ENCODE measurements at places on chromosomes 12 and 14.

DNA sequence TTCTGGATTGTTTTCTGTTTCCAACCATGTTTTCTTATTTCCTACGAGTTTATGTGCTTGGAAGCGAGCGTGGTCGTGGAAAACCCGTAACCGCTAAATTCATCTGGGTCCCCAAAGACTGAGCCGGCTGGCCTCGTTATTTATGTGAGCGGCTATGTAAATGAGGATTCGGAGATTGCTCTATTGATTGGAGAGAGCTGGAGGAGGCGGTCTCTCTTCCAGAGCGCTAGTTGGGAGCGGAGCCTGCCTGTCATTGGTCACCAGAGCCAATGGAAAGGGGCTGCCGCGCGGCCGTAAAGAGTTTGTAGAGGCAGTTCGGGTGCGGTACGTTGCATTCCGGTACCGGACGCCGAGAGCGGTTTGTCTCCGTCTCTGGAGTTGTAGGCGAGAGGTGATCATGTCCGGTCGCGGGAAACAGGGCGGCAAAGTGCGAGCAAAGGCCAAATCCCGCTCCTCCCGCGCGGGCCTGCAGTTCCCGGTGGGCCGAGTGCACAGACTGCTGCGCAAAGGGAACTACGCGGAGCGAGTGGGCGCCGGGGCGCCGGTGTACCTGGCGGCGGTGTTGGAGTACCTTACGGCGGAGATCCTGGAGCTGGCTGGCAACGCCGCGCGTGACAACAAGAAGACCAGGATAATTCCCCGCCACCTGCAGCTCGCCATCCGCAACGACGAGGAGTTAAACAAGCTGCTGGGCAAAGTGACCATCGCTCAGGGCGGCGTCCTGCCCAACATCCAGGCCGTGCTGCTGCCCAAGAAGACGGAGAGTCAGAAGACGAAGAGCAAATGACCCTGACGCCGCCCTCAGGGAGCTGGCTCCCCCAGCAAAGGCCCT, 29.0 kb downstream of the WBP11 start:
- peak; percentile 96 for DNase-seq

DNA sequence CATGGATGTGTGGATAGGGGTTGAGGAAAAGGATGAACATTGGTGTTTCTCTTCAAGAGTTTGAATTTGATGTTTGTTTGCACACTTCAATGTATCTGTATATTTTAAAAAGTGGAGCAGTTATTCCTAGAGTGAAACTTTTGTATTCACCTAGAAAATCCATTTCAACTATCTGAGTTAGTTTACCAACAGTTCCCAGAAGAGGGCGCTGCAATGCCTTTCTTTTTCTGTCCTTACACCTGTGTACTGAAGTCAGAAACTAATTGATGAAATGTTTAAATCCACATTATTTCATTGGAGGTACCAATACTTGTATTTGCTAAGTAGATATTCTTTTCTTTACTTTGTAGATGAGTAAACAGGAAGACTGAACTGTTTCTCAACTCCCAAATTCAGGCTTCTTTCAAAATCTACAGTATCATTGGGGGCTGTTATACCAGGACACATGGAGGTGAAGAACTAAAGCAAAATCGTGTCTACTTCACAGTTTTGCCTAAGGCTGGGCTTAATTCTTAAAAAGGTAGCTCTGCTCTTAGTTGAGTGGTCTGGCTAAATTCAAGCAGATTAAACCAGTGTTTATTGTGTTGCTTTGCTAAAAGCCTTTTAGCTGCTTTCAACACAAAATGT, 26.6 kb upstream of the KLRB1 start:
- DNase-seq, result peak; percentile 60

DNA sequence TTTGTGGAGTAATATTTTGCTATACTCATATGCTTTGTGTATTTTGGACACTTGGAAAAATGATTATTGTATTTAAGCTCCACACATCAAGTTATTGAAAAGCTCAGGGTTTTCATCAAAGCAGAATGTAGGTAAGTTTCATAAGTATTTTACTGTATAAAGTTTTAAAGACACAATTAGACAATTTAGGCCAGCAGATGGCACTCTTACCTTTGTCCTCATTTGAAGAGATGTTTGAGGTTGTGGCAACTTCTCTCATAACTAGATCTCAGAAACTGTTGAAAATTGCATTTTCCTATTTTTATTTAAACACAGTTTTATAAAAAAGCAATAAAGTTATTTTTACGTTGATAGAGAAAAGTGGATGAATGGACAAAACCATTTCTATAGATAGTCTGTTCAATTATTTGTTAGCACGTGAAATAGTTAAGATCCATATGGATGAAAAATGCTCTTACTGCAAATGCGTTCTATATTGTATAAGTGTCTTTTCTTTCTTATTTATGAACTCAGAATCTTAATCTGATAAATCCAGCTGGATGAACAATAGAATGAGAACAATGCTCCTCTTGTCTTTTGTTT, 300.0 kb downstream of the AEBP2 start:
- peak; percentile 77 for DNase-seq

DNA sequence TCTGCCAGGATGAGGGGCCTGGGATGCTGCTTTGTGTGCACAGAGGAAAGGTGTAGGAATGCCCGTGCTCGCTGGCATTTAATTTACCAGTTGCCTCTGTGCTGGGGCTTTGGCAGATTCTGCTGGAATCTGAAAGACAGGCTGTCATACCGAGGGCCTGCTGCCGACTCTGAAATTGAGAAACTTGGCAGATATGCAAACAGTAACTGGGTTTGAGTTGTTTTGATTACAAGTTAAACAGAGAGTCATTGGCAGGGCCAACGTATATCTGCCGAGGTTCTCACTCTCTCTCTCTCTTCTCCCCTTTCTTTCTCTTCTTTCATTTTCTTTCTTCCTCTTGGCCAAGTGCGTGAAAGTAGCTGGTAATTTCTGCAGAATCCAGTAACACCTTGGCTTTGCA, 618.7 kb downstream of the VRK1 start:
- no peak for DNase-seq

GRCh38 chr12:96241846-96242256, 47.7 kb downstream of the ELK3 start:
- peak; percentile 91 for DNase-seq

DNA sequence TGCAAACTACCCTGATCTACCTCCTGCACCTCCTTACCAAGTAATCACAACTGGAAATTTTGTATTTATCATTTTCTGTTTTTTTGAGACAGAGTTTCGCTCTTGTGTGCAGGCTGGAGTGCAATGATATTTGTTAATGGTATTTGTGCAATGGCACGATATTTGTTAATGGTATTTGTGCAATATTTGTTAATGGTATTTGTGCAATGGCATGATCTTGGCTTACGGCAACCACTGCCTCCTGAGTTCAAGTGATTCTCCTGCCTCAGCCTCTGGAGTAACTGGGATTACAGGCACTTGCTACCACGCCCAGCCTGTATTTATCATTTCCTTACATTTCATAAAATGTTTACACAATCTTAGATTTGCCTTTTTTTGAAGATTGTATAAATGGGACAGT, 5.7 kb upstream of the NECAP1 start:
- no peak for DNase-seq

- DNase-seq, result peak; percentile 80
Observed at GRCh38 chr14:23056956-23057756, at the start of gene CDH24. TSS of gene CDH24 (minus strand) at chr14:23057520. CDS start at chr14:23055733, 1,787 bp downstream.

DNA sequence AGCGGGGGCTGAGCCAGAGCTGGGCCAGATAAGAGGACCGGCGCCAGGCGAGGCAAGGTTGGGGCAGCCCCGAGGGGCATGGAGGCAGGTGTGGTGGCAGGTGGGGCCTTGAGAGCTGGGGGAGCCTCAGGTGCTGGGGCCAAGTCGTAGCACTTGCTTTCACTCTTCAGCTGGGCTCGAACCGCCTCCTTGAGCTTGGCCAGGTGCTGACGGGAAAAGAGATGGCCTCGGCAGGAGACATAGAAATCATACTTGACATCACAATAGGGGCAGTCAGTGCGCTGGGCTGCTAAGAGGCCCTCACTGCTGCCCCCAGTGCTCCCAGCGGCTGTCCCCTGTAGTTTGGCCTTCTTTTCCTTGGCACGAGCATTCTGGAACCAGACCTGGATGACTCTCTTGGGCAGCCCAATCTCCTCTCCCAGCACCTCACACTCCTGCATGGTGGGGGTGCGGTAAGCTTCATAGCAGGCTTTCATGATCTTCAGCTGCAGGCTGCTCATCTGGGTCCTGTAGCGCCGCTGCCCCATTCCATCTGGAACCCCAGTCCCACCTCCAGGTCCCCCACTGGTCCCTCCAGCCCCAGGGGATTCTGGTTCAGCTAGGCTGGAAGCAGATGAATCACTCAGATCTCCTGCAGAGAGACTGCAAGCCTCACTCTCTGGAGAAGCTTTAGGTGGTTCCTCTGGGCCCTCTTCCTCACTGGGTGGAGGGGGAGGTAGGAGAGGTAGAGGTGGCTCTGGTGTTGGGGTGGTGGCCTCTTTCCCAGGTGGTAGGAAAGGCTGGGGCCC, 28.1 kb downstream of the ZFHX2 start:
- DNase-seq, result no peak

- DNase-seq, result peak; percentile 99
Observed at GRCh38 chr12:93785249-93786010, 108.3 kb downstream of the CRADD start.

DNA sequence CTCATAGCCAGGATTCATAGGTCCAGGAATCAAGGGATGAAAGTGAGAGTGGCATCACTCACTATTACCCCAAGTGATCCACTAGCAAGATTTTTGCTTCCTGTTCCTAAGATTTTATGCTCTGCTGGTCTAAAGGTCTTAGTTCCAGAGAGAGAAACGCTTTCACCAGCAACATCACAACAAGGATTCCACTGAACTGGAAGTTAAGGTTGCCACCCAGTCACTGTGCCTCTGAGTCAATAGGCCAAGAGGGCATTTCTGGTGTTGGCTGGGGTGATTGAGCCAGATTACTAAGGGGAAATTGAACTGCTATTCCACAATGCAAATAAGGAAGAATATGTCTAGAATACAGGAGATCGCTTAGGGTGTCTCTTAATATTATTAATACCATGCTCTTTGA, 142.5 kb upstream of the ARID2 start:
- DNase-seq, result no peak

- no peak for DNase-seq
Observed at GRCh38 chr12:45532113-45532512, 197.4 kb upstream of the ARID2 start.

GRCh38 chr12:14777271-14777670, 26.0 kb downstream of the WBP11 start:
- peak; percentile 43 for DNase-seq

- no peak for DNase-seq
Observed at GRCh38 chr14:100100032-100100703, 34.9 kb downstream of the EVL start.

GRCh38 chr12:86052921-86053320, 178.8 kb downstream of the NTS start:
- no peak for DNase-seq

DNA sequence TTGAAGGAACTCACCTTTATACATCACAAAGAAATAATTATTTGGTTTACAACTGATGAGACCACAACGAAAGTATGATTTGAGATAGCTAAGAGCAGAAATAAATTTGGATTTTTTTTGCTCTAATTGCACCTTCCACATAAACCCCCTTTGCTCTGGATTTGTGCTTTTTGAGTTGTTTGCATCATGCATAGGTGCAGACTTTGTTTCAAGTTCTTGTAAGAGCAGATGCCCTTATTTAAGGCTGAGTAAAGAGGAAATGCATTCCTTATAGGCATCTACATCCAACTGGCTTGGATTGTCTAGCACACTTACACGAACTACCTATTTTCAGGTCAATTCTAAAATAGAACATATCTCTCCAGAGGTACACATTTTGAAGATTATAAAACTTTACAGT, 6.6 kb upstream of the CCND2 start:
- DNase-seq, result no peak

DNA sequence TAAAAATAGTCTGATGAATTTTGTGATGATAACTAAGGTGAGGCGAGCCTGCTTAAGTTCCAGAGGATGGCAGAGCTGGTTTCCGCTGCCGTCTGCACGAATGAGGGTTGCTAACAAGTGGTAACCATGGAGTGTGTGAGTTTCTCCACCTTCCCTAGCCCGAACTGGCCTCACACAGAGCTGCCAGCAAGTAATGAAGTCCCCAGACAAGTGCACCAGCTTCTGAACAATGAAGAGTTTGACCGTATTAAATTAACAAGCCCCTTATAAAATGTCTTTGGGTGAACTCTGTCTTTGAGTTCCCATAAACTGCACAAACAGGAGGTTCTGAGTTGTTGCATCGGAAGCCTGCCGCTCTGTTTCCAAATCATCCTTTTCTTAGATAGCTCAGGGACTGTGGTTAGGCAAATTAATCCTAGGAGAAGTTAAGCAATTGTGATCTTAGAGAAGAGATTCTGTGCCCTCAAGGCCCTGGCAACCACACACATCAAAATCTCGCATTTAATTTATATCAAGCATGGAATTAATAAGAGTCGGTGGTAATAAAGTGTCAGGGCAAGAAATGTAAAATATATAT, 274.1 kb upstream of the DAAM1 start:
- no peak for DNase-seq

GRCh38 chr14:79201564-79202207, 1009.6 kb downstream of the DIO2 start:
- peak; percentile 3 for DNase-seq

DNA sequence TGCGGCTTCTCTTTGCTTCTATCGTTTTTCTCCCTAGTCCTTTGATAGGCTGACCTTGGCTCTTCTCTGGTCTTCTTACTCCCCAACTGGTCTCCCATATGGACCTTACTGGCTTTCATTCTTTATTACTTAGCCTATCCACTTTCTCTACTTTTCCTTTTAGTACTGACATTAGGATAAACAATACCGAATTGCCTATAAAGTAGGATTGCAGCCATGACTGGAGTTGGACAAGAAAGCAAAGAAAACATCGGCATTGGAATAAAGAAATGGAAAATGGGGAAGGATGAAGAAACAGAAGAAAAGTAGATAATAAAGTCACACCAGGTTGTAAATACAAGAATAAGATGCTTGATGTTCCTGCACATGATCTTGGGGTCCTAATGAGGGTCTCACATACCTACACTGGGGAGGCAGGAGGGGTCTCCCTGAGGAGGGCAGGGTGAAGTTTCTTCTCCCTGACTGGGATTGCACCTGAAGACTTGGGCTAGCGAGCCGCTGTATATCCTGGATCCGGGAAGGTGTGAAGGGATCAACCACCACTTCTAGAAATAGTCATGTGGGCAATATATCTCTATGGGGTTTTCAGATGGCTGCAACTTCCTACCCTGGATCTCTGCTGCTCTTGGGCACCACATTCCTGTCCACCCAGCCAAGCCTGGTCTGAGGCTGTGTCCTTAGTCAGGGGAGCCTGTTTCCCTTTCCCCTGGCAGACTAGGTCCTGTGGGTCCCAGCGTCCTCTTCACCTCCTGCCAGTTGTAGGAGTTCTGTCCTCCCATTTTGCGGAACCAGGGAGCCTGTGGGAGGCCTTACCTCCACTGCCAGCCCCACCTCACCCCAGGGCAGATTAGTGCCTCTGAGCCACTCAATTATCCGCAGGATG, 13.1 kb downstream of the NKX2-1 start:
- DNase-seq, result no peak

DNA sequence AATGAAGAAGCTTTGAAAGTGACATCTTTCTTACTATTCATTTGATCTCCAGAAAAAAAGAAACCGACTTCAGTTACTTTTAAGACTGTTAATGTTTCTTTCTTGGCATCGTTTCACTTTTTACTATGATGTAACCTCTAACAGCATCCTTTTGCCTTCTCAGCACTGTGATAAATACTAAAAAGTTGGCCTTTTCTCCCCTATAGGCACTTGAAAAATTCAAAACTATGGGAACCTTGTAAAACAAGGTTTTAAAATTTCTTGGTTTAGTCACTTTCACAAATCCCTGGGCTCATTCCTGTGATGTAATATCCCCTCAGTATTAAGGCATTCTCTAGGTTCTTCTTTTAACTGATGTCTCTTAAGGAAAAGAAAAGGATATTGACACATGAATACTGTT, 281.8 kb downstream of the EGLN3 start:
- peak; percentile 67 for DNase-seq

GRCh38 chr12:8639936-8640335, 22.7 kb downstream of the MFAP5 start:
- DNase-seq, result no peak

- peak; percentile 17 for DNase-seq
Observed at GRCh38 chr12:107912421-107913004, 138.0 kb downstream of the ASCL4 start.

Data from EH (cell line).